Mesenchymal stem cell (in vitro differentiated cells and primary cell): ENCODE measurements at places on chromosomes 12 and 14.
A peak's percentile ranks its signal among the peaks of the same experiment; 100 is the strongest.

GRCh38 chr14:58863661-58864345 lies 226.0 kb downstream of the DACT1 start:
- peak overlapping the region; percentile 18 for H3K27ac ChIP-seq
- H3K36me3 ChIP-seq = no peaks in the 10 kb centered on the region
- H3K4me3 ChIP-seq = no peak overlapping the region
- peaks cover 12% of the 10 kb centered on the region for H3K27me3 ChIP-seq
- DNase-seq = peak; percentile 26

GRCh38 chr14:77991128-77991772 lies 178.9 kb upstream of the NRXN3 start:
- H3K27ac ChIP-seq = no peak overlapping the region
- no peaks in the 10 kb centered on the region for H3K4me1 ChIP-seq
- no peak overlapping the region for H3K4me3 ChIP-seq
- H3K27me3 ChIP-seq = no peaks in the 10 kb centered on the region
- DNase-seq = no peak

DNA sequence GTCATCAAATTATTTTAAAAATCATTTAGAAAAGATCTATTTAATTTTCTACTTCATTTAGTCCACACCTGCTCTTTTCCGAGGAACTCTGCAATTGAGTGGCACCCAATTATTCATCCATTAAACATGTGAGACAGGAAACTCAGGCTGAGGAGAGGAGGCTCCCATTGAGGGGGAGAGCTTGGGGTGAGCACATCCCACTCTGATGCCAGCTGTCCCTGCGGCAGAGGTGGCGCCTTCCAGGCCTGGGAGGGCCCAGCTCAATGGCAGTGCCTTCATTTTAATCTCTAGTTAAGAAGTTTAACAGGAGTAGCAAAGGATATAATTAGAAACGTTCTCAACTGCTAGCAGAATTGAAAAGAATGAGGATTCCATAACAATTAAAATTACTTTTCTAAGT lies 92.0 kb downstream of the ITPR2 start:
- DNase-seq = no peak
- H3K27ac ChIP-seq = no peak overlapping the region

DNA sequence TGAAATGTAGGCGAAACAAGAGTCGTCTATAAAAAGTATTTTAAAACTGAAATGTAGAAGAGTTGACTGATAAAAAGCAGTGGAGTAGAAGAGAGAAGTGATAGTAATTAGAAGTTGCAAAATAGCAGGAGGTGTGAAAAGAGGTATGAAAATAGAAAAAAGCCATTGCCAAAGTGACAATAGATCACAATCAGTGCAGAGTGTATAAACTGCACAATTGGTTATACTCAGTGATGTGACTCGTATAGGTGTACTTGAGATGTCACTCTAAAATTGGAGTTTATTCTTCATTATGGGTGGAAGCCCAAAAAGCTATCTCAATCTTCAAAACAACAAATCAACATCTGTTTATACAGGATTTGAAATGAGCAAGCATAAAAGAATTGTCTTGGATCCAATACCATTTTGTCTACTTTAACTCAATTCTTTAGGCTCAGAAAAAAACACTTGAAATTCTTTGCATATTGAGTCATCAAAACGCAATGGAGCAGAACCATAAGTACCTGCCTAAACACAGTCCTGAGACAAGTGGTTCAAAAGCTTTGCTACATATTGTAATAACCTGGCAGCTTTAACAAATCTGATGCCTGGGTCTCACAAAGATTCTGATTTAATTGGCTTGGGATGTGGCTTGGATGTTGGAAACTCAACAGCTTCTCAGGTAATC lies 8.8 kb downstream of the IKBIP start:
- peak overlapping the region; percentile 56 for H3K27ac ChIP-seq
- no peaks in the 10 kb centered on the region for H3K27me3 ChIP-seq
- peaks cover 14% of the 10 kb centered on the region for H3K36me3 ChIP-seq
- no peak overlapping the region for H3K4me3 ChIP-seq
- H3K4me1 ChIP-seq = peaks cover 2% of the 10 kb centered on the region

DNA sequence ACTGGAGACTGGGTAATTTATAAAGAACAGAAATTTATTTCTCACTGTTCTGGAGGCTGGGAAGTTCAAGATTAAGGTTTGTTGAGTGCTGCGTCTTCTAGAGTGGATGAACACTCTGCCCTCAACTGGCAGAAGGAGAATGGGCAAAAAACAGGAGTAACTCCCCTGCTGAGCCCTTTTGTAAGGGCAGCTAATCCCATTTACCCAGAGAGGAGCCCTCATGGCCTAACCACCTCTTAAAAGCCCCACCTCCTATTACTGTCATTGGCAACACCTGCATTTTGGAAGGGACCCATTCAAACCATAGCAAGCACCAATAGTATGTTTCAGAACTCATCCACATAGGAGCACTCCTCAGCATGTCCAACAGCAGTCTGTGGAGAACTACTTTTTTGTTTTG lies 47.4 kb downstream of the BORCS5 start:
- no peaks in the 10 kb centered on the region for H3K4me1 ChIP-seq
- H3K27me3 ChIP-seq = no peaks in the 10 kb centered on the region
- no peaks in the 10 kb centered on the region for H3K36me3 ChIP-seq
- no peak for DNase-seq

DNA sequence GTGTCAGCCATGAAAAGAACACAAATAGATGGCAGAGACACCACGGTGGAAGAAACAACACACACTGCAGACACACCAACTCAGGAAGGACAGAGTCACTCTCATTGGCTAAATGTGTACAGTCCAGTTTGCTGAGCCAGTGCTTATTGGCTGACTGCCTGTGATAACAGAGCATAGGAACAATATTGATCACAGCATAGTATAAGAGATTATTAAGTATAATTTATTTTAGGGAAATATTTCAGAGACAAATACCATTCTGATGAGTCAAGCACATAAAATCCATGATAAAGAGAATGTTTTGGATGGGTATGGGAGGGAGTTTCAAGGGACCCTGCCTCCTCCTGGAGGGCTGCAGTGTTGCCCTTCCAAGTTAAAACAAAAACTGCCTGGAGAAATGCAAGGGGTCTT lies 50.9 kb downstream of the BTG1 start:
- no peak overlapping the region for H3K4me3 ChIP-seq
- H3K4me1 ChIP-seq = peaks cover 4% of the 10 kb centered on the region
- peak overlapping the region; percentile 91 for H3K27ac ChIP-seq
- H3K36me3 ChIP-seq = no peaks in the 10 kb centered on the region

DNA sequence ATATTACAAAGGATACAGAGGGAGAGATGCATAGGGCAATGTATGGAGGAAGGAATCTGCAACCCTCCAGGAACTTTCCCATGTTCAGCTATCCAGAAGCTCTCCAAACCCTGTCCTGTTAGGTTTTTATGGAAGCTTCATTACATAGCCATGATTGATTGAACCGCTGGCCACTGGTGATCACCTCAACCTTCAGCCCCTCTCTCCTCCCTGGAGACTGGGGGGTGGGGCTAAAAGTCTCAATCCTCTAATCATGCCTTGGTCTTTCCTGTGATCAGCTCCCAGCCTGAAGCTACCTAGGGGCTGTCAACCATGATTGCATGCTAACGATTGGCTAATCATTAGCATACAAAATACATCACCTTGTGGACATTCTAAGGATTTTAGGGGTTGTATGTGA lies 123.4 kb downstream of the ST8SIA1 start:
- no peaks in the 10 kb centered on the region for H3K36me3 ChIP-seq
- no peak overlapping the region for H3K4me3 ChIP-seq
- H3K4me1 ChIP-seq = no peaks in the 10 kb centered on the region
- no peaks in the 10 kb centered on the region for H3K27me3 ChIP-seq
- H3K27ac ChIP-seq = no peak overlapping the region

DNA sequence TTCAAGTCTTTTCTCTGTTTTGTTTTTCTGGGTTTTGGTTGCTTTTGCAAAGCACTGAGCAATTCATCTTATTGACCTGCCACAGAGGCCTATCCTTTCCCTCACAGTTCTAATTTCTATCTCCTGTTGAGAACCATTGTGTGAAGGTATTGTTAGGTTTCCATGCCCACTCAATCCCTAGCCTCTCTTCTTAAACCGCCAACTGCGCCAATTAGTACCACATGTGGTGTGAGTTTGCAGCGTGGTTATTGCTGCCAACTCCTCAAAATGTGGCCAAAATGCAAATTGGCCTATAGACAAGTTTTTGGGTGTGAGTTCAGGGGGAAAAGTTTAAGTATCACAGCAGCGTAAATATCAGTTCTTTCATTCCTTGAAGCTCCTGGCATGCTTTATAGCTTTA lies 232.6 kb downstream of the FLRT2 start:
- H3K4me1 ChIP-seq = no peaks in the 10 kb centered on the region
- H3K27ac ChIP-seq = no peak overlapping the region
- H3K27me3 ChIP-seq = no peaks in the 10 kb centered on the region
- DNase-seq = no peak

DNA sequence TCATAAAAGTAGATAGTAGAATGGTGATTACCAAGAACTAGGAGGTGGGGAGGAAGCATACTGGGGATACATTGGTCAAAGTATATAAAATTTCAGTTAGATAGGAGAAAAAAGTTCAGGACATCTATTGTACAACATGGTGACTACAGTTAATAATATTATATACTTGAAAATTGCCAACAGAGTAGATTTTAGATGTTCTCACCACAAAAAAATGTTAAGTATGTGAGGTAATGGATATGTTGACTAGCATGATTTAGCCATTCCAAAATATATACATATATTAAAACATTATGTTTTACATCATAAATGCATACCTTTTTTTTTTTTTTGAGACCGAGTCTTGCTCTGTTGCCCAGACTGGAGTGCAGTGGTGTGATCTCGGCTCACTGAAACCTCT lies 31.0 kb downstream of the TMEM116 start:
- no peak overlapping the region for H3K4me3 ChIP-seq
- DNase-seq = no peak
- H3K27me3 ChIP-seq = no peaks in the 10 kb centered on the region
- H3K36me3 ChIP-seq = no peaks in the 10 kb centered on the region
- H3K4me1 ChIP-seq = no peaks in the 10 kb centered on the region

- DNase-seq = no peak
- no peak overlapping the region for H3K27ac ChIP-seq
- peaks cover 5% of the 10 kb centered on the region for H3K27me3 ChIP-seq
- no peak overlapping the region for H3K4me3 ChIP-seq
Observed at GRCh38 chr12:48334808-48335207, 15.9 kb downstream of the ZNF641 start.

- no peaks in the 10 kb centered on the region for H3K4me1 ChIP-seq
- H3K27me3 ChIP-seq = no peaks in the 10 kb centered on the region
- H3K4me3 ChIP-seq = no peak overlapping the region
- H3K36me3 ChIP-seq = peaks cover 14% of the 10 kb centered on the region
Observed at GRCh38 chr14:31326111-31326510, 94.2 kb downstream of the HEATR5A start.

DNA sequence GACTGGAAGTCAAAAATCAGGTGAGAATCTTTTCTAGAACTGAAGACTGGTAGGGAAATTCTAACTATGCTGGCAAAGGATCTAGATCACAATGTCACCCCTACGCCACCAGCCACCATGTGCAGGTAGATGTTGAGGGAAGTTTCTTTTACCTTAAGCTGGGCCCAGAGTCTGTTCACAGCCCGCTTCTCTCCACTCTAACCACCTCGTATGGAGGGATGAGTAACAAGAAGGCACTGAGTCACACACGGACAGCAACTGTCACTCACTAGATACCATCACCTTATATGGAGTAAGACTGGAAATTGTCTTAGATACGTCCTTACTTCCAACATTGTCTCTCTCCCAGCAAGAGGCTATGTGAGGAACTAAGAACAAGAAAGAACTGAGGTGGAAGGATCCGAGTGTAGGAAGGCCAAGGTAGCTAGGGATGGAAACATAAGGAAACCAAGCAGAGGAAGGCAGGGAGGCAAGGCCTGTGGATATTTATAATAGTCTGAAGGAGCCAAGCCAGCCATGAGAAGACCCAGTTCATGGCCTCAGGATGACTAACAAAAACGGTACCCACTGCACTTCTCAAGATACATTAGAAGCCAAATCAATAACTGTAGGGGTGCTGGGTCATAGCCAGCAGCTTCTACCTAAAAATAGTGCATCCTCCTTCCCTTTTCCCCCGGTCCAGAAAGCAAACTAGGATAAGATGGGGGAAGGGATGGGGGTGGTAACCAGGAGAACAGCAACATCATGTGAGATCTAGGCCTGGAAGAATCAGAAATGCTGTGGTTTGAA lies 15.5 kb downstream of the REM2 start:
- no peak overlapping the region for H3K4me3 ChIP-seq
- H3K27ac ChIP-seq = peak overlapping the region; percentile 76
- DNase-seq = peak; percentile 86
- no peaks in the 10 kb centered on the region for H3K27me3 ChIP-seq
- no peaks in the 10 kb centered on the region for H3K4me1 ChIP-seq

DNA sequence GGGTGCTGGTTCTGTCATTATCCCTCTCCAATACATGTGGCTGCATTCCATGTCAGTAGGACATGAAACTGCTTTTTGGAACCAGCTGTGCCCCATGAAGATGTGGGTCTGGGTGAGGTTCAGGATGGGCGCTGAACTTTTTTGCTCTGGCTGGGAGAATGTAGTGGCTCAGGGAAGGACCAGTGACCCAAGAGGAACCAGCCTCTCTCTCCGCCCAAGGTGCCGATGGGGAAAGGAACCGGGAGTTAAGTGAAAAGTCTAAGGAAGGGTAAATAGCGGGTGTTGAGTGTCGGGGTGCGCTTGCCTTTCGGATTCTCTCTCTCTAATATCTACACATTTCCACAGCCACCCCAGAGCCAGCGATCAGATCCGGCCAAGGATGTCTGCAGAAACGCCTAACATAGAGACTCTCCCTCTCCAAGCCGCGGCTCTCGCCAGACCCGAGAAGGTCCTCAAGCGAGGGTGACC lies 7.8 kb downstream of the ARHGEF25 start:
- no peak overlapping the region for H3K4me3 ChIP-seq
- no peak for DNase-seq
- H3K27ac ChIP-seq = no peak overlapping the region
- peaks cover 17% of the 10 kb centered on the region for H3K4me1 ChIP-seq
- H3K27me3 ChIP-seq = peaks cover 83% of the 10 kb centered on the region

DNA sequence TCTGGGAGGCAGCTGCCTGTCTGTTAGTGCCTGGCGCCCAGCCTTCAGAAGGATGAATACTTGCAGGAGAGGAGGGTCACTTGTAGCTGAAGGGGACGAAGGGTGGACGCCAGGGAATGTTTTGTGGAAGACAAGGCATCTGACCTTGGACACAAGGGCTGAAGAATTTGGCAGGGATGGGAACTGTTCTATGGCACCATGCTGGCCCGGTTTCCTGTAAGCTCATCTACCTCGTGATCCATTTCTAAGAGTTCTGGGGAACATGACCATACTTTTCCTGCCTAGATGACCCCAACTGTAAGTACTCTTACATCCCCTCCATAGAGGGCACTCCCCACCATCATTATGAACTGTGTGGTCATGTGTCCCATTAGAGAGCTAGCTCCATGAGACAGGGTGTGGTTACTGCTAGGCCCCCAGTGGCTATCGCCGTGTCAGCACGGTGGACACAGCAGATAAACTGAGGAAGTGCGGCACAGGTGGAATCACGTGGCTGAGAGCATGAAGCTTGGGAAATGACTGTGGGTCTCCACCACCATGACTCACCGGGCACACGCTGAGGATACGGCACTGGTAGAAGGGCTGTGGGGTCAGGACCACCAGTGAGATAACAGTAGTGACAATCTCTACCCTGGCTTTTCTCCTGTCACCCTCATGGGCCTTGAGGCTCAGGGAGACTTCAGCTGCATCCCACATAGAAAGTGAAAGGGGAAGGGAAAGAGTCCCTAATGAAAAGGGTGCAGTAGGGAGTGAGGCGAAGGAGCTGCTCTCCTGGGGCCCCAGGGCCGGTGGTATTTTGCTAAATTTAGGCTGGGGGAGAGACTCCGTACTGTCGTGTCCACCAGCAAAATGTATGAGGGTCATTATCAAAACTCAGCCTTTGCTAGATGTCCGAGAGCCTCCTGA lies 252.6 kb downstream of the FOXN3 start:
- H3K4me1 ChIP-seq = peaks cover 10% of the 10 kb centered on the region
- H3K27ac ChIP-seq = no peak overlapping the region
- H3K4me3 ChIP-seq = no peak overlapping the region
- no peaks in the 10 kb centered on the region for H3K27me3 ChIP-seq
- DNase-seq = no peak
